ENCODE measurements at places on chromosomes 16 and 17. TPM values are rescaled to one million over a fixed set of nuclear protein-coding genes. Genes with fewer than 3 reads are reported as not detected.

The TMEM235 gene
- not detected for total RNA-seq

The WNK4 gene
- not detected for total RNA-seq

The TNFRSF17 gene
- not detected for total RNA-seq

The NPIPB5 gene
- 37.9 TPM for total RNA-seq

The PMFBP1 gene
- total RNA-seq, result 0.19 TPM

The KRTAP4-9 gene
- not detected for total RNA-seq

The NPIPA8 gene
- 0.16 TPM for total RNA-seq

The TEDC2 gene
- 0.95 TPM for total RNA-seq

The CHMP1A gene
- total RNA-seq, result 40.6 TPM

The NXPH3 gene
- 4.5 TPM for total RNA-seq

The RNF112 gene
- 3.5 TPM for total RNA-seq

- DNase-seq, result no peak
Observed at GRCh38 chr16:8768692-8769091, 28.7 kb downstream of the TMEM186 start.

GRCh38 chr16:18783430-18784341 lies 6.4 kb downstream of the RPS15A start:
- no peak for DNase-seq

- no peak for DNase-seq
Observed at GRCh38 chr16:56488035-56488434, 31.8 kb downstream of the BBS2 start.

DNA sequence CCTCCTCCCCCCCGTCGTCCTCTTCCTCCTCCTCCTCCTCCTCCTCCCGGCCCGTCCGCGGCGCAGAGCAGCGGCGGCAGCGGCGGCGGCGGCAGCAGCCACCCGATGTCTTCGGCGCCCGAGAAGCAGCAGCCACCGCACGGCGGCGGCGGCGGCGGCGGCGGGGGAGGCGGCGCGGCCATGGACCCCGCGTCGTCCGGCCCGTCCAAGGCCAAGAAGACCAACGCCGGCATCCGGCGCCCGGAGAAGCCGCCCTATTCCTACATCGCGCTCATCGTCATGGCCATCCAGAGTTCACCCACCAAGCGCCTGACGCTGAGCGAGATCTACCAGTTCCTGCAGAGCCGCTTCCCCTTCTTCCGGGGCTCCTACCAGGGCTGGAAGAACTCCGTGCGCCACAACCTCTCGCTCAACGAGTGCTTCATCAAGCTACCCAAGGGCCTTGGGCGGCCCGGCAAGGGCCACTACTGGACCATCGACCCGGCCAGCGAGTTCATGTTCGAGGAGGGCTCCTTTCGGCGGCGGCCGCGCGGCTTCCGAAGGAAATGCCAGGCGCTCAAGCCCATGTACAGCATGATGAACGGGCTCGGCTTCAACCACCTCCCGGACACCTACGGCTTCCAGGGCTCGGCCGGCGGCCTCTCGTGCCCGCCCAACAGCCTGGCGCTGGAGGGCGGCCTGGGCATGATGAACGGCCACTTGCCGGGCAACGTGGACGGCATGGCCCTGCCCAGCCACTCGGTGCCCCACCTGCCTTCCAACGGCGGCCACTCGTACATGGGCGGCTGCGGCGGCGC lies at the start of gene FOXF1:
FOXF1 (plus strand) TSS at position 63 of the 797 bp plus-strand sequence; CDS start at position 106, 43 bp downstream.
- DNase-seq, result peak; percentile 54

GRCh38 chr16:67184453-67184994 lies 761 bp upstream of the MATCAP1 start:
- DNase-seq, result no peak

GRCh38 chr16:35585411-35585810 lies 2126.0 kb downstream of the TP53TG3F start:
- no peak for DNase-seq

DNA sequence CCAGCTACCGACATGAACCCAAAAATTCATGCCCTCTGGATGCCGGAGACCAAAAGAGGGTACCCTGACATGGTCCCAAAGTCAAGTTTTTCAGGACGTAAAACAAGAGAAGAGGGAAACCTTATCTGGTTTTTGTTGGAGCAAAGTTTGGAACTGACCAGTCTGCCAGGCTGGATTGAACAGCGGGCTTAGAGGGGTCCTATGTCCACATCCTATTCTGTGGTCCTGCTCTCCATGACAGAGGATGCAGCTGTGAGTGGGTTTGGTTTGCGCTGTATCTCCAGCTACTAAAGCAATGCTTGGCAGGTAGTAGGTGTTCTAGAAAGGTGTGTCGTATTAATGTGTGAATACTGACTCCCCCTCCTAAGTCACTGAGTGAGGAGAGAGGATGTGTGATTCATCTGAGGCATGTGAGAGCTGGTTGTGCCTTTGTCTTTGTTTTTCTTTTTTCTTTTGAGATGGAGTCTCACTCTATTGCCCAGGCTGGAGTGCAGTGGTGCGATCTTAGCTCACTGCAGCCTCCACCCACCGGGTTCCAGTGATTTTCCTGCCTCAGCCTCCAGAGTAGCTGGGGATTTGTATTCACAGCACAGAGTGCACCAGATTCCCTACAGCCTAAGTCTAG lies 31.0 kb downstream of the PMM2 start:
- DNase-seq, result no peak

- DNase-seq, result no peak
Observed at GRCh38 chr16:30335598-30336474, 19.3 kb downstream of the CD2BP2 start.

DNA sequence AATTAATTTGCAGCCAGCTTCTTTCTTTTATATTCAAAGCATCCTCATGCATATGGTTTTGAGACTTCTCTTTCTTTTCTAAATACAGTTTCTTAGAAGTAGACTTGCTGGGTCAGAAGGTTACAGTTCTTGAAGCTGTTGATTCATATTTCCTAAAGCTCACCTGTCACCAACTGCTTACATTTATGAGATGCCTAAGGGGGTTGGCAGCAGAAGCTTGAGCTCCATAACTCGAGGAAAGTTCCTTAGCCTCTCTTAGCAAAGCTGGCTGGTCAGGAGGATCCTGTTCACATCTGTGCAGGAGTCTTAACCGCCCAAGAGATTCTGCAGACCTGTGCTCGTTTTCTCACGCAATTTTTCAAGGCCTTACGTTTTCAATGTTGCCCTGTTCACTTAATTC lies 218.8 kb downstream of the SNX29 start:
- DNase-seq, result no peak

DNA sequence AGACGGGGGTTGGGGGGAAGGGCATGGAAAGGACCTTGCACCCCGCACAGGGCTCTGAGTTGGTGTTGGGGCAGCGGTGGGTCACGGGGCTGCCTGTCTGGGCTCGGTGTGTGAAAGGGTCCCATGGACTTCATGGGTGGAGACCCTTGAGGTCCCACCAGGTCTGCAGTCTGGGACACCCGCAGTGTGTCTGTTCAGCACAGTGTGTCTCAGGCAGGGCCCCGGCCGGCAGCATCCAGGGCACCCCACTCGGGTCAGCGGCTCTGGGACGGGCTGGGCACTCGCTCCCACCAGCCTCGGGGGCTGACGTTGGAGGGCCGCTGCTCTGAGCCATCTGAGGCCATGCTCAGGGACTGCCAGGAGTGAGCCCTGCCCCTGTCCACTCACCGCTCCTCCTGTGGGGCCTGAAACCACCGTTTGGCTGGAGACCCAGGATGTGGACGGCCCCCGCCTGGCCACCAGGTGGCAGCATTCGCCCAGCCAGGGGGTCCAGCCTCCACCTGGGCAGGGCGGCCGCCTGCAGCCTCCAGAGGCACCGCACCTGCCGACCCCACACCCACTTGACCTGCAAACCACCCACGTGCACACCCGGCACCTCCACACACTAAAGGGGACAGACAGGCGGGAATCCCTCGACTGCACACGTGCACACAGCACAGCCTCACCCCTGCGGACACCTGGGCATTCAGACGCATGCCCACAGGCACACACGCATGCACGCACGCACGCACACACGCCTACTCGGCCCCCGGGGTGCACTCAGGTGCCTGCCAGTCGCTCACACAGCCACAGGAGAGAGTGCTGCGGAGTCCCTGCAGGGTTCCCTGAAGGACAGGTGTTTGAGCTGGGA lies 10.1 kb upstream of the ZFPM1 start:
- peak; percentile 87 for DNase-seq

- DNase-seq, result peak; percentile 79
Observed at GRCh38 chr17:82668631-82669099, 20.4 kb upstream of the WDR45B start.

DNA sequence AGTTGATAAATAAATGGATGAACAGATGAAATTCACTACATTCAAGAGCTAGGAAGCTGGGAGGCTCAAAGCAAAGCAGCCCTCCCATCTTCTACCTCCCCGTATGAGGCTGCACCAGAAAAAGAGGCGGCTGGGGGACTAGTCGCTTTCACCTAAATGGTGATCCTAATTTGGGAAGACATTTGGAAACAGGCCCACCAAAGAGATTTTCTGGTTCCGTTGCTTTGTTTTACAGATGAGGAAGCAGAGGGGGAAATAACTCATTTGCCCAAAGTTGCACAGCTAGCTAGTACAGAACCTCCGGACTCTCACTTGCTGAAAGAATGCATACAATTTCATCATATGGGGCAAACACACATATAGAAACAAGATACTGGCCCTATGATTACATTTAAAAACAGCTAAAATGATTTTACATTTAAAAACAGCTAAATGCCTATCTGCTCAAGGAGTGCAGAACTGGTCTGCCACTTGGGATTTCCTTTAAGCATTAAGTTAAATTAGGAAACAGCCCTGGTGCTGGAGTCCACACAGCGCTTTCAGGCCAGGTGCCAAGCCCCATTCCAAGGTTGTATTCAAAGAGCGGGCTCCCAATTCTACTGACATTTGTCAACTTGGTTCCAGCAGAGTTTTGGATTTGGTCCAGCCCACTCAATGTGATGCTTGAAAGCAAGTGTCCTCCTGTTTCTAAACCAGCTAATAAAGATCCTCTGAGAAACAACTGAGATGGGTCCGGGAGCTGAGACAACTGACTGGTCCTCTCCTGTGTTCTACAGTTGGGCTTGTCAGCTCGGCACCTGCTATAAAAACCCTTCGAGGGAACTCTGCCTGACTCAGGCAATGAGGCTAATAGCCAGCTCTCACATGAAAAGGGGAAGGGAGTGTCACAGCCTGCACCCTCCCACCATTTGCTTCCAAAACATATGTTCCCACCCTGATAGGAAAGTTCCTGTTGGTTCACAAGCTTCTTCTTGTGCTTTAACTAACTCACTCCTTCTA lies 11.7 kb downstream of the ERN1 start:
- no peak for DNase-seq

DNA sequence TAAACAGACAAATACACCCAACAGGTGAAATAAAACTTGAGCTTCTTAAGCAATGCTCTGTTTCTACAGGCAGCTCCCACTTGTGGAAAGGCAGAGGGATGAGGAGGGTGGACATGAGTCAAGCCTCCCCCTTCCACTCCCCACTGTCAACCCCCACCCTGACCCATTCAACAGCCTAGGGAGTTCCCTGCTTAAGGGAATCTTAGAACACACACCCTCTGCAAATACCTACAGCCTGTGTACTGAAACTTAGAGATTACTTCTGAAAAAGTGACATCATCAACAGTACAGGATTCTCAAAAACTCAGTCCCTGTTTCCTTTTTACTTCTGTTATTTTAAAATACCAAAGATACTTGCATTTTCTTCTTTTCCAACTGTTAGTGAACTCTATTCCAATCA lies 345.4 kb downstream of the SOX9 start:
- no peak for DNase-seq

DNA sequence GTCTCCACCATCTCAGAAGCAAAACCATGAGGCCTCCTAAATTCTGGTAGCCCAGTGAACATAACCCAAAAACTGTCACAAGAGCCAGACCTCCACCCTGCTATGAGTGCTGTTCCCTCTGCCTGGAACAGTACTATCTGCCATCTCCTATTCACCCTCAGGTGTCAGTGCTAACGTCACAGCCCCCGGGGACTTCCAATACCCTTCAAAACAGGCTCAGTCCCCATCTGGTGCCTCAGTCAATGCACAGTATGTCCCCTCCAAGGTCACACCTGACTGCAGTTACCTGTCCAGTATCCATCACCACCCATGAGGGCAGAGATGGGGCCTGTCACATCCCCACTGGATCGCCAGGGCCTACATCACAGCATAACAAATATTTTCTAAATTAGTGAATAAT lies 11.5 kb downstream of the CREBBP start:
- no peak for DNase-seq

DNA sequence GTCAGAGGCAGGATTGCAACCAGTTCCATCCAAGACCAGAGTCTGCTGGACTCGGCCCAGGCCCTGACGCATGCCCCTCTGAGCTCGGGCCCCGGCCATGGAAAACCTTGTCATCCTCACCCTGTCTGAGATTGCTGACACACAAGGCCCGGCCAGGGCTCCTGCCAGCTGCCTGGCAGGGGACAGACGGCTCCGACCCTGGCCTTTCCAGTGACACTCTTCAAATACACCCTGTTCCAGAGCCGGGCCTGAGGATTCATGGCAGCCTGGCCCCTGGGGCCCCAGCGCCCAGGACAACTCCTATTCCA lies 3.2 kb upstream of the PABPN1L start:
- DNase-seq, result peak; percentile 85

DNA sequence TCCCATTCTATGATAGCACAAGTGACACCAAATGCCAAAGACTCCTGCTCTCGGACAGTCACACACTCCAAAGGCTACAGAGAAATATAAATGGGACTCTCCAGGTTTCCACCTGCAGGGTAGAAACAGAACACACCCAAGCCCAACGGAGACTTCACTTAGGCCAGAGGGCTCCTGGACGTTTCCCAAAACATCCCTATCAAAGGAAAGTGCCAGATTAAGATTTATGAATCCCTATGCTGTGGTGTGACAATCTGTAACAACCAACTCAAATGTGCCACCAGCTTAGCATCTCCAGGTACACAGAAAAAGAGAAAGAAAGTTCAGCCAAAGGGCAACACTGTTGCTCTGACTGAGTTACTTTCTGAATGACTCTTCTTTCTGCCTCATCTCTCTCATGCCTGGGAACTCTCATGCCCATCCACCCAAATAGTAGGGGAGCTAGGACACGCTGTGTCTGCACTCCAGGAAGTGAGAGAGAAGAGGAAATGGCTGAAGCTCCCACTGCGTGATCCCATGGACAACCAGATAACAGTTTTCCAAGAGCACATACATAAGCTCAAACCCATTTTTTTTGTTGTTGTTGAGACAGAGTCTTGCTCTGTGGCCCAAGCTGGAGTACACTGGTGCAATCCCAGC lies 49.7 kb downstream of the SMG6 start:
- no peak for DNase-seq

DNA sequence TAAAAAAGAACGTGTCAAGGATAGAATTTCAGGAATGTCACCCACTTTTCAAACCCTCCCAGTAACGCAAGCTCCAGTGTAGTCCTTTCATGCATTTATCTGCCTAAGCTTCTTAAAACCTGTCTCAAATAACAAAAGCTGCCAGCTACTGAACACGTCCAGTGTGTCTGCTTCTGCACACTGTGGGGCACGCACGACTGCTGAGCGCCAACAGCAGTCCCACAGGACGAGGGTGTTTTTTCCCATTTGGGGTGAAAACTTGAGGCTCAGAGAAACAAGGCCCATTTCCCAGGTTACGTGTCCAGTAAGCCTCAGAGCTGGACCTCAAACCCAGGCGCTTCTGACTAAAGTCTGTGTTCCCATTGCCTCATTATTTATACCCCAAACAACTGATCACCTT lies 17.2 kb downstream of the NTAN1 start:
- DNase-seq, result no peak

- no peak for DNase-seq
Observed at GRCh38 chr17:47286198-47286914, 32.7 kb downstream of the ITGB3 start.

Measured in Right ventricle myocardium inferior (tissue), 1 donor.